Diencephalon (tissue), 1 donor: ENCODE measurements at places on chromosomes 3 and 15. TPM values are rescaled to one million over a fixed set of nuclear protein-coding genes. Genes with fewer than 3 reads are reported as not detected.

The DPPA2 gene
- total RNA-seq: not detected

The SOX14 gene
- total RNA-seq: 1.4 TPM

The RARRES1 gene
- total RNA-seq: 1.4 TPM

The CCDC80 gene
- 10.4 TPM for total RNA-seq

The PML gene
- total RNA-seq: 9.0 TPM

The LNP1 gene
- 16.6 TPM for total RNA-seq

The FBXW12 gene
- total RNA-seq: 1.8 TPM

The DNAH12 gene
- total RNA-seq: 3.5 TPM

The TRIM69 gene
- 51.9 TPM for total RNA-seq

The RBP2 gene
- total RNA-seq: not detected

The KCNAB1 gene
- 23.8 TPM for total RNA-seq

The SPINK8 gene
- total RNA-seq: not detected

The CMTM8 gene
- total RNA-seq: 1.4 TPM

The TMC3 gene
- 0.23 TPM for total RNA-seq

The CLEC3B gene
- total RNA-seq: 34.4 TPM

The MYO1E gene
- 13.8 TPM for total RNA-seq

The LRRIQ4 gene
- total RNA-seq: 1.6 TPM

The PEX5L gene
- 36.2 TPM for total RNA-seq

The UCN2 gene
- total RNA-seq: not detected

The CP gene
- 12.0 TPM for total RNA-seq

The C3orf20 gene
- 0.23 TPM for total RNA-seq

The IGSF11 gene
- total RNA-seq: 19.6 TPM

The SLCO3A1 gene
- total RNA-seq: 8.8 TPM

The RAD51 gene
- total RNA-seq: 1.8 TPM

The TM4SF4 gene
- total RNA-seq: 0.92 TPM

The FGD5 gene
- 5.5 TPM for total RNA-seq

The CHRNA3 gene
- 4.8 TPM for total RNA-seq

The HESX1 gene
- total RNA-seq: not detected

The HYKK gene
- 0.92 TPM for total RNA-seq

The XCR1 gene
- total RNA-seq: not detected

The LEKR1 gene
- total RNA-seq: 1.6 TPM

The NPAP1 gene
- total RNA-seq: 0.69 TPM

The CKMT1B gene
- total RNA-seq: 17.1 TPM

The BCHE gene
- 38.1 TPM for total RNA-seq

The LPP gene
- total RNA-seq: 16.1 TPM

The TGM4 gene
- not detected for total RNA-seq

The DUOX1 gene
- under 0.01 TPM for total RNA-seq

The HES1 gene
- total RNA-seq: 23.1 TPM

The KIF15 gene
- total RNA-seq: 13.4 TPM

The LRRC15 gene
- total RNA-seq: not detected
